AG10803 (cell line): ENCODE measurements at places on chromosomes 4 and X.
A peak's percentile ranks its signal among the peaks of the same experiment; 100 is the strongest.

DNA sequence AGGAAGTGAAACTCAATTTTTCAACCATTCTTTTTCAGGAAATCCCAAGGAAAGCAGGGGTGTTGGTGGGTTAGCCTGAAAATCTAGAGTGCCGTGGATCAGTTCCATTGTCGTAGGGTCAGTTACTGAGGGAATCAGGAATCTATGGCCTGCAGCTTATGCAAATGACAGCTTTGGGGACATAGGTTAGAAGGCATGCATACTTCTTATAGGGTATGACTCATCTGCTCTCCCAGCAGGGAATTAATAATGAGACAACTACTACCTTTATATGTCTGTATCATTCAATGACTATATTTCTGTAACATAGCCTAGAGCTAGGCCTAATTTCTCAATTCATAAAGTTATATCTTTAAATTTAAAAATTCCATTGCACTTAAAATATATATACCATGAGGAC is 36.6 kb downstream of the ZNF41 start:
- no peak for DNase-seq

- DNase-seq = no peak
These were observed 171.7 kb downstream of the SHROOM3 start for GRCh38 chr4:76606645-76607265.

DNA sequence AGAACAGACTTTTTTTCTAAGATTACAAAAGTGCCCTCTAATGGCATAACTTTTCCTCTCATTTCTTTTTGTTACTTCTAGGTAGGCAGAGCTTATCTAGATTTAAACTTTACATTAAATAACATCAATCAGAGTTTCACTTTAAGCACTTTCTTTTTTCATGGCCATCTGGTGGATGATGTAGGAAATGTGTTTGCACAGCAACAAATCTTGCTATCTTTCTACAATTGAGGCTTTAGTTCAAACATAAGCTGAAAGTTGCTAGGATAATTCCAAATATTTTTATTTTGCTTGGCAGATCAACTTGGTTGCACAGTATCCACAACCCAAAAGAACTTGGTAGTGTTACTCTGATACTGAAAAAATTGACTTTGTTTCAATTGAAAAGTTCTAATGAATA is 22.0 kb downstream of the NDNF start:
- DNase-seq = no peak

- DNase-seq = no peak
These were observed 223.5 kb upstream of the FAM241A start for GRCh38 chr4:111921714-111922113.

DNA sequence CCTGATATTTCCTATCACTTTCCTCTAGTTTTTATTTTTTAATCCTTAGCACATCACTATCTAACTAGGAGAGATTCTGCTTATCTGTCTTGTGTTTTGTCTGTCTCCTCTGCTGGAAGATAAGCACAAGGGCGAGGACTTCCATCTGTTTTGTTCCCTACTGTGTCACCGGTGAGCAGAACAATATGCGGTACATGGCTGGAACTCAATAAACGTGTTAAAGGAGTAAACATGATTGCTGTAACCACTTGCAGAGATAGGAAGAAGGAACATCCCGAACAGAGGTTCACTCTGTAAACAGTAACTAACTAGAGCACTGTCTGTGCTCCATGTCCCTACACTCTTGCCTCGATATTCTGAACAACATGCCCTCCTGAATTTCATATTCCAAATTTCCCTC is 5.2 kb downstream of the HS3ST1 start:
- no peak for DNase-seq

DNA sequence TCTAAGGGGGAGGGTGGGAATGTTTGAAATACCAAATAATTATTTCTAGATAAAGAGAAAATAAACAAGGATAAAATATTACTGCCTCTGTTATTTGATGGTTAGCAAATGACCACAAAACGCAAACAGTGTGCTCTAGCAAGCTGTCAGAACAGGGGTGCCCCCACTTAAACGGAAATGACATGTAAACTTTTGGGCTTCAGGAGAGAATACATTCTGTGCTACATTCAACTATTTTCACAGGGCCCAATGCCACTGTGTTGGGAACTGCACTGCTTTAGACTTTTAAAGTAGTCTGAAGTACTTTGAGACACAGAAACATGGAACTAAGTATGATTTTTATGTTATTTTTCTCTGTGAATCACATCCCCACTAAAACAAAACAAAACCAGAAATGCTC is 14.1 kb downstream of the CD40LG start:
- DNase-seq = no peak

DNA sequence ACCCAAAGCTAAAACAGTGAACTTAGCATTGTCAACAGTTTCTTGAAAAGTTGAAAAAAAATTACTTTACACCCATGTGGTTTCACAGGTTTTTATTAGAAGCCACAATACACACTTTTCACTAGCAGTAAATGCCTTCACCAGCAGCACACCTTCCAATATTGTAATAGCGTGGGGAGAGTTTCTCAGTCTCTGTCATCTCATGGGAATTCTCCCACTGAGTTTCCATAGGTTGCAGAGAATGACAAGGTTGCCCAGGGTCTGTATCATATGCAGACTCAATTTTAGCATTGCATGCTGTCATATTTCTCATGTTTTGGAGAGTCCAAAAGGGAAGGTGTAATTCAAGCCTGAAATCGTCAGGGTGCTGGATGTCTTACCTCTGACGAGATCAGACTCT is 486.1 kb upstream of the TENM3 start:
- DNase-seq = no peak

DNA sequence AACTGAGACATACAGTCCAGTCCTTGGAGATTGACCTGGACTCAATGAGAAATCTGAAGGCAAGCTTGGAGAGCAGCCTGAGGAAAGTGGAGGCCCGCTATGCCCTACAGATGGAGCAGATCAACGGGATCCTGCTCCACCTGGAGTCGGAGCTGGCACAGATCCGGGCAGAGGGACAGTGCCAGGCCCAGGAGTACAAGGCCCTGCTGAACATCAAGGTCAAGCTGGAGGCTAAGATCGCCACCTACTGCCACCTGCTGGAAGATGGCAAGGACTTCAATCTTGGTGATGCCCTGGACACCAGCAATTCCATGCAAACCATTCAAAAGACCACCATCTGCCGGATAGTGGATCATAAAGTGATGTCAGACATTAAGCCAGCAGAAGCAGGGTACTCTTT is 20.4 kb upstream of the FRMPD3 start:
- peak; percentile 23 for DNase-seq

- DNase-seq = no peak
These were observed 12.0 kb downstream of the BCOR start for GRCh38 chrX:40085714-40086113.

DNA sequence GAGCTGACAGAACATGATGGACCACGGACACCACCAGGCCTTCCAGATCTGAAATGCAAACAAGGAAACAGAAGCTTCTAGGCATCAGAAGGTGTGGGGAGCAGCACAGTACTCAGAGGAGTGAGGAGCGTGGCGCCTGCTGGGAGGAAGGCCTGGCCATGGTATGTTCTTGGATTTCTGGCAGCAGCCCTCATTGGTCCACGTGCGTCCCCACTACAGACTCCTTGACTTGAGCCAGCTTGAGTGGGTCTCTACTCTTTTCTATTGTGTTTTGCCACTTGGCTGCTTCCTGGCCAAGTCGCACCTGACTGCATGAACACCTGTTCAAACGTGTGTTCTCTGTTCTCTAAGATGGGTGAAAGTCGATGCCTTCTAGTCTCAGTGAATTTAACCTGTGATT is 18.0 kb downstream of the ZNF275 start:
- no peak for DNase-seq

- no peak for DNase-seq
These were observed 98.7 kb downstream of the KDM6A start for GRCh38 chrX:44971674-44972073.
